ACHN (cell line): ENCODE measurements at places on chromosomes 4 and X.

DNA sequence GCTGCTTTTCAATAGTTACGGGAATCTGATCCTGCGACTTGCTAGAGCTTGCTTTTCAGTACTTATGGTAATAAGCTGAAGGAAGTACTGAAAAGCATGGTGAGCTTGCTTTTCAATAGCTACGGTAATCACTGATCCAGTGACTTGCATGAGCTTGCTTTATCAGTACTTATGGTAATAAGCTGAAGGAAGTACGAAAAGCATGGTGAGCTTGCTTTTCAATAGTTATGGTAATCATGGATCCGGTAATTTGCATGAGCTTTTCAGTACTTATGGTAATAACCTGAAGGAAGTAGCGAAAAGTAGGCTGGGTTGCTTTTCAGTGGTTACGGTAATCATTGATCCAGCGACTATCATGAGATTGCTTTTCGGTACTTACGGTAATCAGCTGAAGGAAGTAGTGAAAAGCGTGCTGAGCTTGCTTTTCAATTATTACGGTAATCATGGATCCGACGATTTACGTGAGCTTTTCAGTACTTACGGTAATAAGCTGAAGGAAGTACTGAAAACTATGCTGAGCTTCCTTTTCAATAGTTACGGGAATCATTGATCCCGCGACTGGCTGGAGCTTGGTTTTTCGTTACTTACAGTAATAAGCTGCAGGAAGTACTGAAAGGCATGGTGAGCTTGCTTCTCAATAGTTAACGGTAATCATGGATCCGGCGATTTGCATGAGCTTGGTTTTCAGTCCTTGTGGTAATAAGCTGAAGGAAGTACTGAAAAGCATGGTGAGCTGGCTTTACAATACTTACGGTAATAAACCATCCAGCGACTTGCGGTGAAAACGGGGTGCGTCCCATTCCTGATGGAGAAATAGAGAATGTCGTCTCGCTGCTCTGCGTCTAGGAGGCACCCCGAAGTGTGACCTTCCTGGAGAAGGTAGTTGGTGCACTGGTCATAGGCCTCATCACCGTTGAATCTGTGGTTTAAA, 6.5 kb downstream of the CRLF2 start:
- peak; percentile 81 for DNase-seq

GRCh38 chrX:104173841-104174240, 7.6 kb downstream of the FAM199X start:
- DNase-seq: no peak

- DNase-seq: no peak
These were observed 421.2 kb downstream of the TRAM1L1 start for GRCh38 chr4:116664198-116664597.

- DNase-seq: peak; percentile 44
These were observed 6.5 kb downstream of the NEUROG2 start for GRCh38 chr4:112509243-112510141.

DNA sequence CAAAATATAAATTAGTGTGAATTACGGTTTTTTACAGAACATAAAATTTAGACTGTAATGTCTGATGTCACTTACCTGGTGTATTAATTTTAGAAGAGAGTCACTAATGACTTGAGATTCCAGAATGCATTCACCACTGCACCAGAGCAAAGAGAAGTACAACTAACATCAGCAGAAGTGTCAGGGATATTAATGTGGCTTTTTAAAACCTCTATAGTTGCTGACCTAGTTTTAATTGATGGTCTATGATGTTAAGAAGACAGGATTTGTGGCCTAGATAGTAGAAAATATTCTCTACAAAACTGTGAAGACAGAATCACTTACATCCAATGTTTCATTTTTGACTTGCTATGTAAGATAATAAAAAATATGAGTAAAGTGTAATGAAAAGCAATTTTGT, 1181.6 kb downstream of the RAPGEF2 start:
- no peak for DNase-seq

DNA sequence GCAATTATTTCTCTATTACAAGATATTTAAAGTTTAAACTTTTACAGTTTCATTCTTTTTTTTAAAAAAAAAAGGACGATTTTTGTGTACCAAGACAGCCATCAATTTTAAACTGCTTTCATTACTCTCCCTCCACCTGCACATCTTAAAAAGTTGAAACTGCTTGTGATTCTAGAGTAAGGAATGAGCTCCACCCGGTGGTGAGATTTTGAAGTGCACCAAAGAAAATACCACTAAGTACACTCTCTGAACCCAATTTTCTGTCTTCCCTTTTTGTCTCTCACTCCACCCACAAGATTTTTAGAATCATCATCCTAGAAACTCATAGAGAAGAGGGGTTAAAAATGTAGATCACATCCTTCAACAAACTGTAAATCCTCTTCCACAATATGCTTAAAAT, 91.3 kb upstream of the WDR44 start:
- DNase-seq: peak; percentile 34

- no peak for DNase-seq
These were observed 38.1 kb upstream of the CLDN24 start for GRCh38 chr4:183360161-183360919.

- no peak for DNase-seq
These were observed 1574.7 kb downstream of the STIM2 start for GRCh38 chr4:28435314-28435713.

- no peak for DNase-seq
These were observed at the start of gene NUDT10 for GRCh38 chrX:51332188-51332942. NUDT10 (plus strand) TSS chrX:51332822; CDS start chrX:51332966, 144 bp downstream.

DNA sequence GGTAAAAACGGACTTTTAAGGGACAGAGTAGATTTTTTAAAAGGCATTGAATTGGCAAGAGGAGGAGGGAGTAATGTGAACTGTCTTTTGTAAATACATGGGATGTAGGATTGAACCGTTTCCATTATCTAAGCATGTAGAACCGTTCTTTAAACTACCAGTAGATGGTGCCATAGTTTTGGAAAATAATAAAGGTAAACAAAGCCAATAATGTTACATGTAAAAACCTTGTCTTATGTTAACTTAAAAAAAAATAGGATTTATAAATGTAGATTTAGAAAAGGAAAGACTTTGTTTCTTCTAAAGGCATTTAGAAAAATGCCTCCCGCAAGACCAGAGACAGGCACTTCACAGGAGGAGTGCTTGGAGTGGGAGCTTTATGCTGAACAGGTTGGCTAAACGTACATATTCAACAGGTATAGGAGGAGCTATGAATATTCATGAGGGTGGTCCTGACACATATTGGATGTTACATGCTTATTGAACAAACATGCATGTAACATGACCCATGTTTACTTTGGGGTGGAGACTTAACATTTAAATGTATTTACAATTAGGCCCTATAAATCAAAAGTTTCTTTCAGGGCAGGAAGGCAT, 45.5 kb upstream of the FAM241A start:
- DNase-seq: peak; percentile 53

DNA sequence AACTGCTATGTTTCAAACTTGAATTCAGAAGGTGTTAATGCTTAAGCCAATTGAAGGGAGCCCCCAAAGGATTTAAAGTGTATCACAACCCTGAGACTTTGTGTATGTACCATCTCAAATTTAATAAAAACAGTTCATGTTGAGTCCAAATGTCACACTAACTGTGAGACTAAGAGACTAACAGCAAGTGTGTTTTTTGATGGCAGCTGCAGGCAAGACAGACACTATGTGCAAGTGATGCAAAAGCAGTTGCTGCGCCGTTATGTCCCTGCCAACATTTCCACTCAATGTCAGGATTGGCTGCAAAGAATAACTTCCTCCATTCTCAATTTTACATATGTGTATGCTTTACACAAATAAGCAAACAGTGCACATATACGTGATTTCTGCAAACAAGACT, 594.6 kb downstream of the IL15 start:
- DNase-seq: no peak

DNA sequence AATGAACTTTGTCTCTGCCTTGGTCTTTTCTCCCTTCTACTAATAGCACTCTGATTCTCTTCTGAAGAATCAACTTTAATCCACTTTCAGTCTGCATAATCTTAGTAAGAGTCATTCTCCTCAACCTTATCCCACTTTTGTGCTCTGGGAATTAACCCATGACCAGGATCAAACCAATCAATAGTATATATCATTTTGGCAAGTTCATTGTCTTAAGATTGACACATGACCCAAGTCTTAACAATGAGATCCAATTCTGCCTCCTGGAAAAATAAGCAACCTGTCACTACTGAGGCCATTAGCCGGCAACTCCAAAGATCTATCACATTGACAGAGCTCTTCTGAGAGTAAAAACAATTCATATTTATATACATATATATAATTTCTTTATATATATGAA, 1358.4 kb upstream of the ADGRL3 start:
- no peak for DNase-seq

GRCh38 chr4:177434667-177435066, 7.6 kb downstream of the AGA start:
- DNase-seq: no peak

GRCh38 chr4:186068581-186069348, at the start of gene TLR3:
TLR3 (plus strand) TSS chr4:186069156; CDS start chr4:186076620, 7,464 bp downstream.
- DNase-seq: peak; percentile 61

DNA sequence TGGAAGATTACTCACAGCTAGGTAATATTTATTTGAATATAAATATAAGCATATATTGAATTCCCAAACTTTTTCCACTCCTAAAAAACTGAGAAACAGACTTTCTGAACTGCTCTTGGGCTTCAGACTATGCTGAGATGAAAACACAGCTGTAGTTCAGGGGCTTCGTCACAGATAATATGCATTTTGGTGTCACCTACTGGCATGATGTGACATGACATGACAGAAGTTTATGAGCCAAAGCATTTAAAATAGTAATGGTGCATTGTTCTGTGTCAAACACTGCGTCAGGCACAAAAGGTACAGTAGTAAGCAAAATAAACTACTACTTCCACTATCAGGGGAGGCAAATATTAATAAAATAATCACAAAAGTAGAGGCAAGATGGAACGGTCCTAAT, 171.3 kb downstream of the BTC start:
- peak; percentile 72 for DNase-seq

DNA sequence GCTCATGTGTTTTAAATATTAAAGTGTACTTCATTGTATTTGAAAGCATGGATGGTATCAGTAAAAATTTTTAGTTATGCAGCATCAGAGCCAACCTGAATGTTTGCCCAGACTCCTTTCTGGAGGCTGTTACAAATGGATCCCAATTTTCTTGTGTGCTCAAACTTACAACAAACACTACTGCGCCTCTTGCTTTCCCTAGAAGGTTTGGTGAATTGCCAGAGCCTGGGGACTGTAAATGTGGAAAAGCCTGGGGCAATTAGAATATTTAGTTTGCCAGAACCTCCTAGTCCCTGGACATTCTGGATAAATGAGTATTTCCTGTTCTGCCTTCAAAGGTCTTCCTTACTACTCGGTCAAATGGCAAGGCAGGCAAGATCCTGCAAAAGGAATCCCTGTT, 4.8 kb downstream of the CAPN6 start:
- no peak for DNase-seq

- no peak for DNase-seq
These were observed 47.4 kb upstream of the ZNF518B start for GRCh38 chr4:10504570-10505179.

DNA sequence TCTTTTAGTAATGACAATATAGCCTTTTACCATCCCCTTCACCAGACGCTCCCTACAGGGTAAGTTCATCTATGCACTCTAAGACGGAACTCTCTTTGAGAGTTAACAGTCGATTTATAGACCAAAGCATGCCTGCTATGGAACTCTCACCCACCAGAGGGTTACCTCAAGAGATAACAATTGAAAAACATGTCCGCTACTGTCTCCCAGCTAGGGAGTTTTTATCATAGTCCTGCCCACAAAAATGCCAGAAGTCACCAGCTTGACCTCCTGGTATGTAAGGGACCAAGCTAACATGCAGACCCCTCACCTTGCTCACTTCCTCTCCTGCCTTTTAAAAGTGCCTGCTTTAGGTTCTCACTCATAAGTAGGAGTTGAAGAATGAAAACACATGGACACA, 16.7 kb upstream of the YTHDC1 start:
- DNase-seq: no peak

DNA sequence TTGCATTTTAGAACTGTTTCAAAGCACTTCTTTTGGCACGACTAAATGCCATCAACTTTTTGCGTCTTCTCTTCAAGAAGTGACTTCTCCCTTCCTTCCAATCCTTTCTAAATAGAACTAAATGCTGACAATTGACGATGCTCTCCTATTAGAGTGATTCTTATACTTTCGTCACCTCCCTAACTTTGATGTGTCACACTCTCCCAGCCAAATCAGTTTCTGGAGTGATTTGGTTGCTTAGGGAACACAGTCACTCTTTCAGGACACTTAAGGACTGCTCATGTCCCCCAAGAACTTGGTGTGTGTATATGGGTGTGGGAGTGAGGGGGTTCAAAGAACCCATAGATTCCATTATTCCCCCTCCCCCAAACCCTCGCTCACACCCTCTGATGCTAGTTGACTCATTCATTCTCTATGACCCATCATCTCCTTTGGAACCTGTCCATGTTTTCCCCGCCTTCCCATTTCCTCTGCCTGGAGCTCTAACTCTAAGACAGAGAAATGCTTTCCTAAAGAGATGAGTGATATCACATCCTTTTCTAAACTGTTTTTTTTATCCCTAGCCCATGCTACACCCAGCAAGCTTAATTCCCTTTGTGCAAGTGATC, 26.8 kb upstream of the AREG start:
- peak; percentile 44 for DNase-seq

DNA sequence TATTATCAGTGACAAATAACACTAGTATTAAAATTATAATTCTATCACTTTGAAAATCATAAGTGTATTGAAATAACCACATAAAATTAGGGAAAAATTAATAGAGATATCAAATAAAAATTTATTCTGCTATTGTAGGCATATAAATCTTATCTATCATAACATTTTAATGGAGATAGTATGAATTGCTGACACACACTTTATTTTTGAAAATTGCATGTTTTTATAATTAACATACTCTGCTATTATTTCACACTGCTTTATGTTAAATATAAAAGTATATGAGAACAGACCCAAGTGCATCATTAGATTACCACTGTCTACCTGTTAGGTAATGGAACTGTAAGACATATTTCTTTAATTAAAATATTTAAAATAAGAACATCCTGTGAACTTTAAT, 2150.2 kb downstream of the ARAP2 start:
- no peak for DNase-seq

- DNase-seq: no peak
These were observed 37.6 kb upstream of the FAM156A start for GRCh38 chrX:52995987-52996331.
